Kidney tubule cell (primary cell): ENCODE measurements at places on chromosomes 2 and 18.

GRCh38 chr18:77144046-77144445 lies 11.5 kb upstream of the MBP start:
- DNase-seq: no peak

GRCh38 chr18:9951022-9951859 lies 37.4 kb downstream of the VAPA start:
- peak; percentile 52 for DNase-seq

DNA sequence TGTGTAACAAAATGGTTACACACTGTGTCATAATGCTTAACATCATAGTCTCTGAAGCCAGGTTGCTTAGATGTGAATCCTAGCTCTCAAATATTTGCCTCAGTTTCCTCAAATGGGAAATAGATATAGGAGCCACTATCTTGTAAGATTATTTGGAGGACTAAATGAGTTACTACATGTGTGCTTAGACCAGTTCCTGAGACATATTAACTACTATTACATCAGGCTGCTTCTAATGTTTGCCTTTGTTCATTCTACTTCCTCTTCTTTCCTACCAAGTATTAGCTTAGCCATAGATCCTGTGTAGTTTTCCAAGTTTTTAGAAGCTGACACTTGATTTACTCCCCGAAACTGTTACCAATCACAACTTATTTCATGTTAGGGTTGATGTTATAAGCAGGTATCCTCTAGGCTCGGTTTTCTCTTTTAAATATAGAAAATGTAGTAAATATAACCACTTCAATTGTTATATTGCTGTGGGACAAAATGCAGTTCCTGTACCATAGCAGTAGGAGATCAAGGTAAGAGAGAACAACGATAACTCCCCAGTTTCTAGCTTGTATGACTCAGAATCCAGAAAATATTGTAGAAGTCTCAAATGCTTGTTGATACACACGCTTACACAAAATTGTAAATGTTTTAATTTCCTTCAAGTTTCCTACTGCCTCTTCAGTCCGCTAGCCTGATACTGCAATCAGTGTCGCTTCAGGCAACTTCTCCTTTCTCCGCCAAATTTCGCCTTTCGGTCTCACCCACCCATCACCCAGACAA lies 751 bp upstream of the DNAJC10 start:
- DNase-seq: peak; percentile 73

DNA sequence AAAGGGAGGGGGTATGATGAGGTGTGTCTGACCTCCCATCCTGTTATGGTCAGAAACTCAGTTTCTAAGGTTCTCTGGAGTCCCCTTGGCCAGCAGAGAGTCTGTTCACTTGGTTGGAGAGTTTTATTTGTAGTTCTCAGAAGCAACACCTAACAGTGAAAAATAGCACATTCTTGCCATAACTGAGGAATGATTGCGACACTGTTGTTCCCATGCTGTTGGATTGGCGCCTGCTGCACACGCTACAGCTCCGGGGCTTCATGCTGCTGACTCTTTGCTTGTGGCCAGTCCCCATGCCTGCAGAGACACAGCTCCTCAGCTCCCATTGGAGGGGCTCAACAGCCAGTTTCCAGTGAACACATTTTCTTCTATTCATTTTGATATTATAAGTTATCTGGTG lies 42.1 kb downstream of the TPGS2 start:
- DNase-seq: peak; percentile 60

DNA sequence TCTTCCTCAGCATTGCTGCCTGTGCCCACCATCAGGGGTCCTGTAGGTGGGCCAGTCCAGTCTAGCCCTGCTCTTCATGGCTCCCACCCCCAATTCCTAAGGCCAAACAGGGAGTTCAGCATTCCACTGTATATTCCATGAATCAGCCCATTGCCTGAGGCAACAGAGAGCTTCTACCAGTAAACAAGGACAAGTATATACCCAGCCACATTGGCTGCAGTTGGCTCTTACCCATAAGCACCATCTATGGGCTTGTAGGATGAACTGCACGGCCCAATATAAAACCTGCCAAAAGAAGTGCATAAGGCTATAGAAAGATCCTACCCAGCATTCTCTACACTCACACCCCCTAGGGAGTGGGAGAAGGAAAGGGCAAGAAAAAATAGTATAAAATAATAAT lies 95.1 kb upstream of the SALL3 start:
- DNase-seq: peak; percentile 2

GRCh38 chr2:161406316-161406715 lies 9.8 kb upstream of the TBR1 start:
- DNase-seq: no peak

- DNase-seq: peak; percentile 11
Measured at GRCh38 chr18:57581301-57581934, 5.1 kb downstream of the FECH start.

DNA sequence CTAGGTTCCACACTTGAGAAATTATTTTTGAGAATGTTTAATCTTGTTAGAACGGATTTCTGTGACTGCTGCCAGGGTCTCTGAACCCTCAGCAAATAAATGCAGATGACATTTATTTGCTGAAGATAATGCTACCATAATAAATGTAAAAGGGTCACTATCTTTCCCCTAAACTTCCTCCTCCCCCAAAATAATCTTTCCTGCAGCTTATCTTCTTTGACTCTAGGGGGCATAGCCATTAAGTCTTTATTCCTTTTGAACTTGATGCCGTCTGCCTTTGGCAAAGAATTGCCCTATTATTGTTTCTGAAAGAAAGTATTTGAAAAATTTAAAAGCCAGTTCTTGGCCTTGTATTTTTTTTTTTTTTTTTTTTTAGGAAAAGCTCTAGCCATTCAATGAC lies 63.6 kb upstream of the ACSL3 start:
- peak; percentile 20 for DNase-seq

DNA sequence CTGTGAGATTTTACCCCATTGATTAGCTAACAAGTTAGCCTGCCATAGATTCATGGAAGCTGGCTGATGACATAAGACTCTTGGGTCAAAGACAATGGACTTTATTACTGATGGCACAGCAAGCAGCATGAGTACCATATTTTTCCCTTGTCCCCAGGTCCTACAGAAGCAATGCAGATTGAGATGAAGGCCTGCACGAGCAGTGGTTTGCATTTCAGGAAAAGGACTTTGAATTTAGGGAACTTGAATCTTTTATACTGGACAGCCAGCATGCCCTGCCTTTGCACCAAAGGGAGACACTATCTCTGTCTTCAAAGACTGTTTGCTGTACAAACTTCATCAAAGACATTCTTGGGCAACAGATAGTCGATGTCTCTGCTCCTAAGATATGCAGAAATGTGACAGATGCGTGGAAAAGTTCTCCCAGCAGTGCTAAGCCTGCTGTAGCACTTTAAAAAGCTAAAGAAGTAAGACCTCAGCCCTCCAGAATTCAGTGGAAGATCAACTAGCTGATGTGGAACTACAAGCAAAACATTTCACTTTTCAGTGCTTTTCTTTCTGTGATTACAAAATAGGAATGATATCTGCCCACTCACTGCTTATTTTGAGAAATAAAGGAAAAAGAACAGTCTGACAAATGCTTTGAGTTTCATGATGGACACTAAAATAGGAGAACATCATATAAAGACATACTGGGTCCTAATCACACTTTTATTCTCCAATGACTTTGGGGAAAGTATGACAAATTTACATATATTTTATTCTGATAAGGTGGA lies 44.4 kb upstream of the TANK start:
- no peak for DNase-seq
